ENCODE measurements at places on chromosomes 2 and 18.

GRCh38 chr18:801137-801536, 10.9 kb downstream of the YES1 start:
- DNase-seq, result no peak

GRCh38 chr2:85578243-85579180, 1.1 kb downstream of the VAMP8 start:
- no peak for DNase-seq

DNA sequence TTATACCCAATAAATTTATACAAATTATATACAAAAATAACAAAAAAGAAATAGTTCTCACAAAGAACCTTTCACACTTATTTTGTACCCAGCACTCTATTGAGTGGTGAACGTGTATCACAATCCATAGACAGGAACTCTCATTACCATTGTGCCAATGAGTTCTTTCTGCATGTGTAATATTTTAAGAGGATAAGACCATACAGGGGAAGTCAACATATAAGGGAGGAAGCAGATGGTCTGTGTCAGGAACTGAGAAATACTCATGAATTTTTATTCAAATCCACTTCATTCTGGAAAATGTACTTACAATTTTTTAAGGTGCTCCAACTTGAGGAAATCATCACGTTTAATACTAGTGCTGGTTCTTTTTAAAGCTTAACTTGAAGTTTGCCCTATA, 27.1 kb upstream of the ELOA2 start:
- no peak for DNase-seq

- DNase-seq, result no peak
Observed at GRCh38 chr2:212426637-212427412, 111.8 kb downstream of the ERBB4 start.

- no peak for DNase-seq
Observed at GRCh38 chr2:241494311-241494908, 14.0 kb downstream of the STK25 start.

DNA sequence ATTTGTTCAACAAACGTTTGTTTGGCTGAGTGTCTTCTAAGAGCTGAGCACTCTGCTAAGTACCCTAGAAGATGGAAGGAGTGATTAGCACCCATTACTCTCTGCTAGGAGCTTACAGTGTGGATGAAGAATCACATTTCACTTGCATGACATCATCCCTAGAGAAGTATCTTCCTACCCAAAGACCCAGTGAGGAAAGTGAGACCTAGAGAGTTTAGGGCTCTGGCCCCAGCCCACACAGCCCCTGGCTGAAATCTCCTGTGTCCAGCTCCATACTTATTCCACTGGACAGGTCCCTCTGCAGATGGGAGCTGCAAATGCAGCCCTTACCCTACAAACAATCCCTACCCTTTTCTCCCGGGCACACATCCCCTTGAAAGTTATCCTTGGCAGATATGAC, 26.8 kb upstream of the EPAS1 start:
- DNase-seq, result no peak

GRCh38 chr2:21356086-21356856, 232.5 kb downstream of the TDRD15 start:
- no peak for DNase-seq

GRCh38 chr2:175599966-175600831, 401.9 kb downstream of the LNPK start:
- no peak for DNase-seq

DNA sequence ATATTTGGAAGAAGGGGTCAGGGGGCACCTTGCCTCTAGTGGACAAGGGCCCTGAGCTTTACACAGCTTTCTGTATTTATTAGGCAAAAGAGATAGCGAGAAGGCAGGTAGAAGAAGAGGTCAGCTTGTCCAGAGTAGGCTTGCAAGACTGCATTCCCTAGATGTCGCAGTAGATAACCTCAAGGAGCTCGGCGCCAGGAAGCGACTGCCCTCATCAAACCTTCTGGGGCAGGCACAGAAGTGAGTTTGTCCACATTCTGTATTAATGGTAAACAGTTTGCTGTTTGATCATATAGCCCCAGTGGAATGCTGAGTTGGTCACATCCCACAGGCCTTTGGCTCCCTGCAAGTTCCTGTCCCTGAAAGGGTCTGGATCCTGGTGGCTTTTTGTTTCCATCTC, 7.0 kb downstream of the CHCHD5 start:
- DNase-seq, result no peak

DNA sequence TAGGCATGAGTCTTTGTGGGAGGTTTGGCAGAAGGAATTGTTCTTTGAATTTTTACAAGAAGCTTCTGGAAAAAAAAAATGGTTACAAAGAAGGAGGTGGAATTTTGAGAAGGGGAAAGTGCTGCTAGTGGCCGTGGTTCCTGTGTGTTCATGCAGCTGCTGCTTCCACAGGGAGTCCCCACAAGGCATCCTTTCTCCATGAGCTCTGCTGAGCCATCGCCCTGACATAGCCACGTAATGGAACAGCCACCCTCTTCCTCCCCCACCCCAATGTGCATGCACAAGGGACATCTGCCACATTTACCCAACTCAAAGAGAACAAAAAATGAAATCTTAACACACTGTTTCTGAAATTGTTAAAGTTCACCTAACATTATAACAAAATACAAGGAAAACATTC, 529.7 kb downstream of the SATB2 start:
- no peak for DNase-seq

DNA sequence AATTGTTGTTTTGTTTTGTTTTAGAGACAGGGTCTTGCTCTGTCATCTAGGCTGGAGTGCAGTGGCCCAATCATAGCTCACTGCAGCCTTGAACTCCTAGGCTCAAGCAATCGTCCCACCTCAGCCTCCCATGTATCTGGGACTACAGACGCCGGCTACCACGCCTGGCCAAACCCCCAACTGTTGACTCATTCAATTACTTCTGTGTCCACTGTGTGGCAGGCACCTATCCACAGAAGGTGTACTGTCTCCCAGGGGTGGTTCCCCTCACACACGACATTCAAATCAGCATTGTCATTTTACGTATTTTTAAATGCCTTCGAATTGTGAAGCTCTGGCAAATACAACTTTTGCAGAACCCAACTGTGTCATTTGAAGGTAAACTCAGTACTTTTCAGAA, 188.0 kb upstream of the REV1 start:
- no peak for DNase-seq

- DNase-seq, result no peak
Observed at GRCh38 chr2:9124231-9124741, 82.3 kb upstream of the ASAP2 start.

- no peak for DNase-seq
Observed at GRCh38 chr2:215022418-215022817, 116.0 kb downstream of the ABCA12 start.

DNA sequence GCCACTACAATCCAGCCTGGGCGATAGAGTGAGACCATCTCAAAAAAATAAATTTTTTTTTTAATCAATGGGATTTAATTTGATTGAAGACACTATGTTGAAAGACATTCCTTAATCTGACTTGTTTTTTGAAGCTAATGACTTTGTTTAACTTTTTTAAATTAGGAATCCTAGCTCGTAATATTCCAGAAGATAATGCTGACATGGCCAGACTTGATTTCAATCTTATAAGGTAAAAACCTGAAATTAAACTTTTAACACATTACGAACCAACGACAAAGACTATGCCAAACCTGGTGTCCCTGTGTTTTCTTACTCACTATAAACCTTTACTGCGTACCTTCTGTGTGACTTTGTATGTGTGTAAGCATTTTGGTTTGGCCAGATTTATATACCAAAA, 7.6 kb downstream of the ATIC start:
- no peak for DNase-seq

DNA sequence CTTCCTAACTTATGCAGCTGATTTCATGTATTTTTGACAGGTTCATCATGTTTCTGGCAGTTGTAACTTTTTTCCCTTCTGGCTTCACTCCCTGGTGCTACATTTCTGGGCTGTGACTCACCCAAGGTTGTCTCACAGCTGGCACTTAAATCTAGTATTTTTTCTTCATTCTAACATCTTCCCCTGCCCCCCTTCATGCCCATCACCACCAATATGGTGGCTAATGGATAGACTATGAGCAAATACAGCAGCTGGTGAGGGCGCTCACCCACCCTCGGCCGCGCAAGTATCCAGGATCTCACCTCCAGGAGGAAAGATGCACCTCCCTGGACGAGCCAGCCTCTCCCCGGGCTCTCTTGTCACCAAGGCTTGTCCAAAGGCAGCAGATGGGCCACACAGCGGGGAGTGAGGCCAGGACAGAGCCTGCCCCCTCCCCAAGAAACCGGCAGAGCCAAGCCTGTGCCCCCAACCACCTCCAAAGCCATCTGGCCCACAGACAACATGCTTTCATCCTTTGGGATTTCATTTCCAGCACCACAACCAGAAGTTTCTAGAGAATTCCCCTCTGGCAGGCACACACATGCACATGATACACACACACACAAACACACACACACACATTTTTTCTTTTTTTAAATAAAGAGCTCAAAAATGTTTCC, 39.1 kb downstream of the ATOH8 start:
- DNase-seq, result no peak

GRCh38 chr2:56034258-56034657, 110.7 kb upstream of the EFEMP1 start:
- DNase-seq, result no peak

- no peak for DNase-seq
Observed at GRCh38 chr2:20062615-20063545, 11.5 kb upstream of the LAPTM4A start.

DNA sequence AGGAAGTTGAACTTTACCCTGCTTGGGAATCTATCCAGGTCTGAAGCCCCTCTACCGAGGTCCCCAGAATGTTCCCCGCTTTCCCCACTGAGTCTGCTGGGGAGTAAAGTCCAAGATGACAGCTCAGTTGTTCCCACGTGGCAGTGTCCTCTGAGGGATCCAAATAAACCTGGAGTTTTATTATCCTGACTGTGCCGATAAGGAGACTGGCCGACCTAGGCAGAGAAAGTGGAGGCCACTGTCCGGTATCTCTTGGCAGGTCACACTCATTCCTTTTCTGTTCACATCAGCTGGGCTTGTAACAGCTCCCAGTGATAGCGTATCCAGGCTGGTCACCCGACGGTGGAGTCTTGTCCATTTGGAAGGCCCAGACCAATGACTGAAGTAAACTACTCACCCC, 27.5 kb upstream of the C18orf32 start:
- no peak for DNase-seq

DNA sequence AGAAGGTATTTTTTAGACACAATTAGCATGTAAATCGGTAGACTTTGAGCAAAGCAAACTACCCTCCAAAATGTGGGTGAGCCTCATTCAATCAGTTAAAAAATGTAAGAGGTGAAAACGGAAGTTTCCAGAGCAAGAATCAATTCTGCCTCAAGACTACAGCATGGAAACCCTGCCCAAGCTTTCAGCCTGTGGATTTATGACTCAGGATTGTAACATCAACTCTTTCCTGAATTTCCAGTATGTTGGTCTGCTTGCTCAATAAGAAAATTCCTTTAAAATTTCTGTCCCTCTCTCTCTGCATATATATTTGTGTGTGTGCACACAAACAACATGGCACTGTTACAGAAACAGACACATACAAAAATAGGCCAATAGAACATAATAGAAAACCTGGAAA, 228.6 kb upstream of the DOK6 start:
- DNase-seq, result no peak

DNA sequence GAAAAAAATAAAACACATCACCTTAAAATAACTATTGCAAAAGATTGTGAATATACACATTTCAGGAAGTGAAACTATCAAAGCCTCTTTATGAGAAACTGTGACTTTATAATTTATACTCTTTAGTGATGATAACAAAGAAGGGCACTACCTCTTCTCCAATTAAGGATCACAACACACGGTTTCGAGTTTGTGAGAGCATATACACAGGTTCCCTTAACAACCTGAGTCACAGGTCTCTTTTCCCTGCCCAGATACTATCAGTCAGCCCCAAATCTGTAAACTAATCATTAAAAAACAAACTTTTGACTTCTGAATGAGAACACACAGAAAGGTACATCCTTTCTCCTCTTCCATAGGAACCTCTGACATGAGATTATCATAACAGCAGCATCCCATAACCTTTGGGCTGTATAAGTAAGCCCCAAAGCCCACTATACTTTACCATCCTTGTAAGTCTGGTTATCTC, 44.9 kb downstream of the PTPN2 start:
- DNase-seq, result no peak

DNA sequence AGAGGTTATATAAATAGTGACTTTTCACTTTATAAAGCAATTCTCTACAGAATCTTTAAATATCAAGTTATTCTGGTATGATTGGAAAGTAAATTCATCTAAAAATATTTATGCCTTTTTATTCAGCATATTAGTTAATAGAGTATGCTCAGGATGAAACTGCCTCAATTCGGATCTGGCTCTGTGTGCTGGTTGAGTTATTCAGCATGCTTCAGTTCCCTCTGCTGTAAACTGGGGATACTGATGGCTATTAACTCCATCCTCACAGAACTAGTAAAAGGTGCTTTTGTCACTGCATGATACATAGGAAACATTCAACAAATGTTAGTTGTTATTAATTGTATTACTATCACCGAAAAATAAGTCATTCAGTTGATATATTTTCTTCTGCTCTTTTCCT, 250.3 kb downstream of the NRXN1 start:
- DNase-seq, result no peak

DNA sequence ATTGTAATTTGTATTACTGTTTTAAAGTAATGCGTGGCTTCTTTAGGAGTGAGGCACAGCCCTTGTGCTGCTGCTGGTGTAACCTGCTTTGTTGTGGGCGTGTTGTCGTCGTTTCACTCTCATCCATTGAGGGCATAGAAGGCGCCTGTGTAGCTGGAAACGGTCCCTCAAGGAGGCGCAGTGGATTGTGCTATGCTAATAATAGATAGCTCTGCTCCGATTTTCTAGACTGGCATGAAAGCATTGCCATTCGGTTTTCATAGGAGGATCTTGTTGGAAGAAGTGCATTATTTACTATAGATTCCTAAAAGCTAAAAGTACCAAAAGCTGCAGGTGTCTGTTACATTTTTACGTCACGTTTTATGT, 17.9 kb downstream of the RAB12 start:
- no peak for DNase-seq

GRCh38 chr2:173161040-173161439, 85.4 kb downstream of the MAP3K20 start:
- no peak for DNase-seq

DNA sequence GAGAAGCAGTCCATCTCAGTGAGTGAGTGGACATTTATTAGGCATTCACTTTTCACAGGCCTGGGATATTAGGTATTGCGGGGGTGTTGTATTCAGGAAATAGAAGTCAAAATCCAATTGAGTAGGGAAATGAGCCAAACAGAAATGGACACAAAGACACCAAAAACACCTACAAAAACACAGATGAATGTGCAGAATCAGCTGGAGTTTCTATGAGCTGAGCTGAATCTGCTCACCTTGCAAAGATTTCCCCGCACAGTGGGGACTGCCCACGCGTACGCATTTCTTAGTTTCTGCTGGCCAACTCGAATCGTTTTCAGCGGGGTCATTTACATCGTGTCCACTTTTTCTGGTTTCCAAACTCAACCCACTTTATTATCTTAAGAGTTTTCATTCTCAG, 160.0 kb downstream of the BCL2 start:
- DNase-seq, result no peak

- DNase-seq, result no peak
Observed at GRCh38 chr2:119142824-119143223, 15.7 kb downstream of the C1QL2 start.

GRCh38 chr18:23776306-23776705, 87.1 kb downstream of the LAMA3 start:
- DNase-seq, result no peak
